NB4 (cell line): ENCODE measurements at places on chromosomes 6 and 20.

DNA sequence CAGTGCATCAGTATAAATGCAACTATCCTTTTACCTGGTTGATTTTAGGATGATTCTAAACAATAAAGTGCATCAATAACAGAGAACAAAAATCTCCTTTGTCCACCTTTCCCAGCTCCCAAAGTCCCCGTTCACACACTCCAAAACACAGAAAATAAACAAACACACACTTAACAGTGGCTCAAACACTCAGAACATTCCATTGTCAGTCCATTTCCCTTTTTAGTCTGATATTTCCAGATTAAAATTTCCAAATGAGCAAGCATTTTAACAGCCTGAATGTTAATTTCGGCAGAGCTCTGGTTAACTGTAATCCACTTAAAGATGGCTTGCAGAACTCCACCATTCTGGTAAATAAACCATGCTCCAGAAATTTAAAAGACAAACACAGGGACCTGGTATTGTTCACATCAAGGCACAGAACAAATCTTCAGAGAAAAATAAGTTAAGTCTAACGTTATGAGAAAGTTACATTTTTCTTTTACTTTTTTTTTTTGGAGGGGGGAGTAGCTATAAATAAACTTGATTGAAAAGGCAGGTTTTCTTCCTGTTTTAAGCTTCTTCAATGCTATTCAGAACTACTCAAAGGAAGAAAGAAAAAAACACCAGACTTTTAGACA, 100.8 kb downstream of the DST start:
- no peak for DNase-seq

GRCh38 chr6:39378175-39378959, 55.9 kb upstream of the KCNK16 start:
- no peak for DNase-seq

- DNase-seq = peak; percentile 40
Observed at GRCh38 chr6:44297063-44298038, 15.8 kb downstream of the AARS2 start.

DNA sequence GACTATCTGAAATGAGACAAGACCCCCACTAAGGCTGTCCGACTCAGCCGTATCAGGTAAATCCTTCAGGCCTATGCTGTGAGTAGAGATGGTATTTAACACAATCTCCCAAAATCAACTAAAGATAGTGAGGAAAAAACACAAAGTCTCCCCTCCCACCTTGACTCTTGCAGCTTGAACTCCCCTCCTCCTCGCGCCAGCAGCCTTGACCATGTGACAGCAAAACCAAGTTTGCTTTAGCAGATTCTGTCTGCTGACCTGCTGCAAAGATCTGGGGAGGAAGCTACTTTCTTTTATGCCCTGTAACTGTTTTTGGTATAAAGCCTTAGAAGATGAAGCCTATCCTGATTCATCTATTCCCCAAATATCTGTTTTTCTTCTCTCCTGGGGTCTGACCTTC, 509.5 kb downstream of the CDH26 start:
- DNase-seq = no peak

DNA sequence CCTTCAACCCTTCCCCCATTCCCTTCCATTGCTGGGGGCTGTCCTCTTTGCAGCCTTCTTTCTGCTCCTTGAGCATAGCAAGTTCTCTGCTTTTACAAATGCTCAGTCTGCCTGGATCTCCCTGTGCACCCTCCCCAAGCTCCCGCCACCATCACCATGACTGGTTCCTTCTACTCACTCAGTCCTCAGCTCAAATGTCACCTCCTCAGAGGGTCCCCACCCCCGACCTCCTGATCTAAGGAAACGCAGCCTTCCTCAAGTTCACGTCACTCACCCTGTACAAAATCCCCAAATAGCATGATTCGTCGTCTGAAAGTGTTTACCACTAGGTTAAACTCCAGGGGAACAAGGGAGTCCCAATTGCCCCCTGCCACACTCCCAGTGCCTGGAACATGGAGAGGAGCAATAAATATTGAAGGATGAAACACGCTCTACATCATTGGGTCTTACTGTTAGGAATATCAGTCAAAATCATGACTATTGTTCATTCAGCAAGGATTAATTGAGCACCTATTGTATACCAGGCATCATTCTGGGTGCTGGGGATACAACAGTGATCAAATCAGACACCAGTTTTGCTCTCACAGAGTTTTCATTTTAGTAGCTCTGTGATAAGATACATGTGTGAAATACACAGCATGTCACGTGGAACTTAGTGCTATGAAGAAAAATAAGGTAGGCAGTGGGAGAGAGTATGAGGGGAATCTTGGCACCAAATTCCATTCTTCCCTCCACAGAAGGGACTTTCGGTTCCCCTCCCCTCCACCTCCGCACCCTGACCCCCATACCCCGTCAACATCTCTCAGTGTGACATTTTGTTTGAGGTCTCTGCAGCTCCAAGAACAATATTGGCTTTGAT, 15.6 kb downstream of the TP53RK start:
- no peak for DNase-seq

DNA sequence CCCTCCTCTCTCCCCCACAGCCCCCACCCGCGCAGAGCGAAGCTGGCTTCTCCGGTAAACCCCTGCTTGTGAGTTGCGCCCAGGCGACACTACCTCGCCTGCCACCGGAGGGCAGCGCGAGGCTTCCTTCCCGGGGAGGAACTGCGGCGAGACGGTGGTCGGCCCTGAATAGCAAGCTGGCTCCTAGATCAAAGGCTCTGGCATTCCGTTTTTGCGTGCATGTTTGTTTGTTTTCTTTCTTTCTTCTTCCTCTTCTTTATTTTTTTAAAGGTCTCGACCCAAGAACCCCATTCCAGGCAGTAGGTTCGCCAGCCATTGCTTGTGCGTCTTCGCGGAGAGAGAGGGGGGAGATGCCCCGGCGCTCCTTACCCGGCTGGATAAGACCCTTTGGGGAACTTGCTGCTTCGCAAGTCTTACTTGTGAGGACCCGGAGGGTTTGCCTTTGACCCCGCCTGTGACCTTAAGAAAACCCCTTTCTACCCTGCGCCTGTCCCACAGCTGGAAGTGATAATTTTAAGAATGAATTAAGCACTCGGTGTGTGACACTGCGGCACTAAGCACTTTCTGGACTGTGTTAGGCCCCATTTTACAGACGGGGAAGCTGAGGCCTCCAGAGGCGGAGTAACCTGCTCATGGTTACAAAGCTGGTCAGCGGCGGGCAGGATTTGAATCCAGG, 92.7 kb upstream of the SIRPA start:
- DNase-seq = peak; percentile 93

DNA sequence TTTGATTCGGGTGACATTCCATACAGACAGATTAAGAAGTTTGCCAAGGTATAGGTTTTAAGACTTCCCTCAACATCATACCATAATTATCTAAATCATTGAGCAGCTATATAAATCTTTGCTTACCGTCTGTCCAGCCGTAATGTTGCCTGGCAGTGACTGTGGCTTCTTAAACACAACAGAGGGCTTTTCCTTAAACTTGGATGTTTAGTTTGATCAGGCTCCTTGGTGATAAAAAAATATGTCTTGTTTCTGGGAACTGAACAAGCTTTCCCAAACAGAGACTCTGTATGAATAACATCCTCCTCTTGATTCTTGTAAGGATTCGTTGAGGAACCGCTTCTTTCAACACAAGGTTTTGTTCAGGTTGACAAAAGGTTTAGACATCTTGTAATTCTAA, 130.9 kb downstream of the QKI start:
- no peak for DNase-seq
